Cardiac septum (tissue), 1 donor: ENCODE measurements at places on chromosomes 5 and 9. TPM values are rescaled to one million over a fixed set of nuclear protein-coding genes. Genes with fewer than 3 reads are reported as not detected.

SH3TC2 gene
- total RNA-seq, result 2.5 TPM

SPINK6 gene
- not detected for total RNA-seq

PTGS1 gene
- 2.9 TPM for total RNA-seq

LCN2 gene
- 2.0 TPM for total RNA-seq

PHYHD1 gene
- total RNA-seq, result 21.9 TPM
